Activated T-helper 17 cell treated with anti-CD3 and anti-CD28 coated beads, Interleukin-2, amount 50 U/mL, for 72 hours (primary cell): ENCODE measurements at places on chromosomes 16 and 17. TPM values are rescaled to one million over a fixed set of nuclear protein-coding genes. Genes with fewer than 3 reads are reported as not detected.
A peak's percentile ranks its signal among the peaks of the same experiment; 100 is the strongest.

The KCNG4 gene
- not detected for total RNA-seq

The KRT20 gene
- not detected for total RNA-seq

The ALOXE3 gene
- 1.3 TPM for total RNA-seq

The GAS2L2 gene
- not detected for total RNA-seq

The SPATA20 gene
- total RNA-seq, result 12.7 TPM

The CFAP20 gene
- 49.7 TPM for total RNA-seq

The MYOCD gene
- not detected for total RNA-seq

The NOS2 gene
- total RNA-seq, result not detected

- H3K4me1 ChIP-seq, result peaks cover 10% of the 10 kb centered on the region
- no peak overlapping the region for H3K27ac ChIP-seq
- H3K27me3 ChIP-seq, result peaks cover 8% of the 10 kb centered on the region
- peak overlapping the region; percentile 62 for H3K4me3 ChIP-seq
- no peaks in the 10 kb centered on the region for H3K36me3 ChIP-seq
Measured at GRCh38 chr16:3961449-3961849, 80.9 kb upstream of the CREBBP start.

GRCh38 chr17:36593656-36594316 lies 2.1 kb downstream of the DHRS11 start:
- ATAC-seq, result no peak
- H3K27ac ChIP-seq, result no peak overlapping the region

DNA sequence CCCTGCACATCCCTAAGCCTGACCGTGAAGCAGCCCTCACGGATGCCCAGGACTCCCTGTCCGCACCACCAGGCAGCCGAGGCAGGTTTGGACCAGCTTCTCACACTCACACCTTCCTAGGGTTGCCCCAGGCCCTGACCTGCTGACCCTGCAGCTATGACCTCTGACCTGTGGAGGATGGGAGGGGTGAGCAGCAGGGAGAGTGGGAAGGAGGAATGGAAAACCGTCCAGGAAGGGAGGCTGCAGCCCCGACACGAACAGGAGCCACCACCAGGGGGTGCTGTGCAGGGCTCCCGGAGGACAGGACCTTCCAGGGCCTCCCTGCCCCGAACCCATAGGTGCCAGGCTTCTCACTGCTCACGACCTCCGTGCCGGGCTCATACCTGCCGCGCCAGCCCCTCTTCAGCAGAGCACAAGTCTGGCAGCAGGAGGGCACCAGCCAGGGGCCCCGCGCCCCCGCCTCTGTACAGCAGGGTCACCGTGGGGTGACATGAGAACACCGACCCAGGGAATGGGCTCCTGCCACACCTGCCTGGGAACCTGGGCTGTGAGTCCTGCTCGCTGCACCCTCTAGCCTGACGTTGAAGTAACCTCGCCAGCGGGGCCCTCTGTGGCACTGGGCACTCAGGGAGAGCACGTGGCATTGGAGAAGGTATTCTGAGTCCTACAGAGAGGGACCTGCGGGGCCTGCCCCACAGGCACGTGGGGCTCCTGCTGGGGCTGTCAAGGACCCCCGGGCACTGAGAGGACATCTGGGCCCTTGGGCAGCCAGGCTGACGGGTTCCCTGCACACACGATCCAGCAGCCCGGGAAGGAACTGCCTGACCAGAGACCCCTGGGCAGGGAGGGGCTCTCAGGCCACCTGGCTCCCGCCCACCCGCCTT lies 37.6 kb downstream of the CTU2 start:
- H3K4me3 ChIP-seq, result peak overlapping the region; percentile 12
- no peaks in the 10 kb centered on the region for H3K27me3 ChIP-seq
- H3K27ac ChIP-seq, result no peak overlapping the region
- peaks cover 6% of the 10 kb centered on the region for H3K36me3 ChIP-seq
- peak; percentile 53 for ATAC-seq
- peaks cover 5% of the 10 kb centered on the region for H3K4me1 ChIP-seq

DNA sequence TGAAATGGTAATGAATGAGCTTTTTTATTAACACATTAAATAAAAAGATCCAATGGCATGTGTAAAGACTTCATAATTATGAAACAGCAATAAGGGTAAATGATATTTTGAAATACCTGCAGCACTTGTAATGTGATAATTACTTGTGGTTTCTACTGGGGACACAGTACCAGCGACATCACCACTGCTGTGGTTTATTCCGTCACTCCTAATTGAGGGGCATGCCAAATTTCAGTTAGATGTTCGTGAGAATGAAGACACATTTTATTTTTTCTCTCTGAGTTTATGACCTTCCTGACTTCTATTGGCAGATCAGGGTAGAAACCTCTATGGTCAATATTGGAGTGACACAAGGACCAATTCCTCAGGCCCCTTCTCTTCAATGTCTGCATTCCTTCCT lies 131.9 kb upstream of the XYLT1 start:
- no peak for ATAC-seq
- no peak overlapping the region for H3K4me3 ChIP-seq
- H3K27me3 ChIP-seq, result peaks cover 20% of the 10 kb centered on the region
- H3K36me3 ChIP-seq, result no peaks in the 10 kb centered on the region
- peaks cover 8% of the 10 kb centered on the region for H3K4me1 ChIP-seq
- H3K27ac ChIP-seq, result no peak overlapping the region

DNA sequence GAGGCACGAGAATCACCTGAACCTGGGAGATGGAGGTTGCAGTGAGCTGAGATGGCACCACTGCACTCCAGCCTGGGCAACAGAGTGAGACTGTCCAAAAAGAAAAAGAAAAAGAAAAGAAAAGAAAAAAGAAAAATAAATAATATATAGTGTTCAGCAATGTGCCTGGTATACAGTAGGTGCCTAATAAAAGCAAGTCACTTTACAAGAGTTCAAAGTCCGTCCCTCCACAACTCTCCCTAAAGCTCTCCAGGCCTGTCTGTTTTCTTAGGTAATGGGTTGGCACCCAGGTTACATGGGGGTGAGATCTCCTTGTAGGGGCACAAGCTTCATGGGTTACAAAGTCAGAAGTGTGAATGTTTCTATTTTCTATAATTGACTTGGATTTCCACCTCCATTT lies 16.6 kb upstream of the ANKRD40CL start:
- no peak overlapping the region for H3K4me3 ChIP-seq
- H3K27ac ChIP-seq, result no peak overlapping the region
- H3K4me1 ChIP-seq, result peaks cover 9% of the 10 kb centered on the region

DNA sequence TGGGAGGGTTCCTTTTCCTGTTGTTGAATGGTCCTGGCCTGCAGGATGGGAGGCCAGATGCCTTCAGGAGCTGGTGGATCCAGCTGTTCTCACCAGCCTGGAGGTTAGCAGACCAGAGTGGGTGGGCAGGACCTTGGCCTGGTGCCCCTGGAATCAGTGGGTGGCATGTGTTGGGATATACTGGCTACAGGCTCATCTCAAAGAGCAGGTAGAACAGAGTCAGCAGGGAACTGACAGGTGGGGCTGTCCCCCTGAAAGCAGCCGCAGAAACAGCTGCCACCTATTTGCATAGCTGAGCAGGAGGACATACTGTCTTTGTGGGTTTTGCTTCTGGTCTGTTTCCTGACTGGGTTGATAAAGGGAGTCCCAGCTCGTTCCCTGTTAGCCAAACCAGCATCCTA lies 144.1 kb downstream of the RAB11FIP4 start:
- H3K4me3 ChIP-seq, result no peak overlapping the region
- ATAC-seq, result peak; percentile 98

DNA sequence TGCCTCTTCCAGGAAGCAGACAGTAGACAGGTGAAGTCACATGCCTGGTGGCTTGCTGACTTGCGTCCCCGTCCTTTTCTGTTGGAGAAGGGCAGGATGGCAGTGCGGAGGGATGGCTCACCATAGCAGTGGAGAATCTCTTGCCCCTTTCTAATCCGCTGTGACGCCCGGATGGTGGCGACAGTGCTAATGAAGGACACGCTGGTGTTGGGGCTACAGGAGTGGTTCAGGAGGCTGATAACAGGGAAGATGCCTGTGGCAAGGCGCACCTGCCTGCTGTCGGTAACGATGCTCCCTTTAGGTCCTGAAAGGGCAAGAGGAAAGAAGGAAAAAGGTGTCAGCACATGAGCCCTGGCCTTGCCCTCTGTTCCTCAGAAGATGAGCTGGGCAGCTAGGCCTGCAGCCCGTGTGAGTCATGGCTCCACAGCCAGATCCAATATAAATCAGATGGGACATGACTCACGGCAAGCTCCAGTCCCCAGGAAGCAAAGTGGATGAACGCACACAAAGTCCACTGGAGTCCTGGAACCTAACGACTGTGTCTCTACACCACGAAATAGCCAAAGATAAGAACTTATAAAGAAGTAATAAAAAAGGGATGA lies 25.5 kb downstream of the SERPINF1 start:
- H3K4me3 ChIP-seq, result no peak overlapping the region
- H3K27ac ChIP-seq, result no peak overlapping the region
- H3K36me3 ChIP-seq, result peaks cover 49% of the 10 kb centered on the region
- H3K27me3 ChIP-seq, result no peaks in the 10 kb centered on the region
- ATAC-seq, result no peak

DNA sequence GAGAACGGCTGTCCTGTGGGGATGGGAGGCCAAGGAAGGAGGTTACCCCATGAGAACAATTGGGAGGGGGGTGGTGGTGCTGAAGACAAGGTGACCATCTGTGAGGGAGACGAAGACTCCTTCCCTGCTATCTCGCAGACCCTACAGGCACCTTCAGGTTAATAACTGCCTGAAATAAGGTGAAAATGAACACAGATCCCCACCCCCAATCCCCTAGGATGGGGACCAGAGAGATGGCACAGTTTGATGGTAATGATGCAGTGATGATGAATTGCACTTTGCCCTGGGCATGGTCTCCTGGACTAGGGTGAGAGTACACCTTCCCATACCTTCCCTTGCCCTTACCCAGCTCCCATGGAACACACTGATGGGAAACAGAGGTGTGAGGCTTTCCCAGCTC lies 1.4 kb upstream of the NAE1 start:
- H3K4me3 ChIP-seq, result peak overlapping the region; percentile 64
- H3K27me3 ChIP-seq, result peaks cover 3% of the 10 kb centered on the region
- peaks cover 21% of the 10 kb centered on the region for H3K36me3 ChIP-seq
- peaks cover 13% of the 10 kb centered on the region for H3K4me1 ChIP-seq
- H3K27ac ChIP-seq, result peak overlapping the region; percentile 72
- no peak for ATAC-seq

- no peak overlapping the region for H3K4me3 ChIP-seq
- H3K36me3 ChIP-seq, result no peaks in the 10 kb centered on the region
- no peaks in the 10 kb centered on the region for H3K4me1 ChIP-seq
- peaks cover 22% of the 10 kb centered on the region for H3K27me3 ChIP-seq
- no peak overlapping the region for H3K27ac ChIP-seq
Measured at GRCh38 chr16:81198635-81199034, 39.9 kb upstream of the BCO1 start.

DNA sequence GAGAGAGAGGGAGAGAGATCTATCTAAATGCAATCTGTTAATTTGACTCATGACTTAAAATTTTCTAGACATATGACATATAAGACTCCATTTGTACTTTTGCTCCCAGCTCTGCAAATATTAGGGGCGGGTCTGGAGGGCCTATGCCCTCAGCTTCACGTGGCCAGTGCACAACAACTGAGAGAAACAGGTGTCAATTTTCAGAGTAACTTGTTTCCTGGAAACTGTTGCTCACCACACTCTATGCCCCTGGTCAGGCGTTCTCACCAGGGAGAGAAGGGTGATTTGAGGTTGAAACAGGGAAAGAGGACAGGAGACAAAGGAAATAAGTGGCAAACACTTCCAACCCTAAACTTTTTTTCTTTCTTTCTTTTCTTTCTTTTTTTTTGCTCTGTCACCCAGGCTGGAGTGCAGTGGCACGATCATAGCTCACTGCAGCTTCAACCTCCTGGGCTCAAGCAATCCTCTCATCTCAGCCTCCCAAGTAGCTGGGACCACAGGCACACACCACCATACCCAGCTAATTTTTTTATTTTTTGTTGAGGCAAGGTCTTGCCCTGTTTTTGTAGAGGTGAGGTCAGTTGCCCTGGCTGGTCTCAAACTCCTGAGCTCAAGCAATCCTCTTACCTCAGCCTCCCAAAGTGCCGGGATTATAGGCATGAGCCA lies 270.0 kb downstream of the SLC39A11 start:
- no peaks in the 10 kb centered on the region for H3K4me1 ChIP-seq
- ATAC-seq, result peak; percentile 62
- no peak overlapping the region for H3K4me3 ChIP-seq
- H3K27me3 ChIP-seq, result no peaks in the 10 kb centered on the region
- H3K36me3 ChIP-seq, result peaks cover 49% of the 10 kb centered on the region

GRCh38 chr17:77579131-77579530 lies 379.4 kb upstream of the TNRC6C start:
- no peaks in the 10 kb centered on the region for H3K4me1 ChIP-seq
- H3K27ac ChIP-seq, result no peak overlapping the region
- H3K4me3 ChIP-seq, result no peak overlapping the region
- ATAC-seq, result no peak
- H3K27me3 ChIP-seq, result no peaks in the 10 kb centered on the region

- H3K27ac ChIP-seq, result no peak overlapping the region
- H3K4me1 ChIP-seq, result no peaks in the 10 kb centered on the region
Measured at GRCh38 chr17:335691-336090, 16.9 kb downstream of the RPH3AL start.

- no peak overlapping the region for H3K27ac ChIP-seq
- no peak for ATAC-seq
- H3K36me3 ChIP-seq, result no peaks in the 10 kb centered on the region
- peaks cover 11% of the 10 kb centered on the region for H3K4me1 ChIP-seq
- no peak overlapping the region for H3K4me3 ChIP-seq
Measured at GRCh38 chr16:81421126-81421525, 23.5 kb upstream of the CMIP start.

DNA sequence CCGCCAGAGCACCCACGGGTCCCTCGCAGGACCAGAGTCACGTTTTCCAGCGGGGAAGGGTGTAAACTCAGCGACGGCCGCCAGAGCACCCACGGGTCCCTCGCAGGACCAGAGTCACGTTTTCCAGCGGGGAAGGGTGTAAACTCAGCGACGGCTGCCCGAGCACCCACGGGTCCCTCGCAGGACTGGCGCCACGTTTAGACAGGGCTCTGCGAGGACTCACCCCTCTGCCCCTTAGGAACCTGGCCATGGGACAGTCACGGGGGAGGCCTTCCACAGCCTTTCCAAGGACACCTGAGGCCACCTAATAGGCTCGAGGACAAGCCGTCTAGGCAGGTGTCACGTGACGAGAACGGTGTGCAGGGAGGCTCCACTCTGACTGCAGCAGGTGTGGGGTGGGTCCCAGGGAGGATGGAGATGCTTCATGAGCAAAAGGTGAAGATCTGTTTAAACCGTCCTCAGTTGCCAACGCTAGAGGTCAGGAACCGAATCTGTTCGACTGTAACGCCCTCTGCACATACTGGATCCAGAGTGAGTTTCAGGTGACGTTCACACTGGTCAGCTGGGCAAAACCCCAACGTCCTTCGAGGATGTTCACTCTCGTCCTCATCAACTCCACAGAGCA lies 48.0 kb upstream of the METRNL start:
- peaks cover 38% of the 10 kb centered on the region for H3K36me3 ChIP-seq
- H3K27ac ChIP-seq, result no peak overlapping the region
- no peaks in the 10 kb centered on the region for H3K27me3 ChIP-seq
- no peak for ATAC-seq
- no peaks in the 10 kb centered on the region for H3K4me1 ChIP-seq
- H3K4me3 ChIP-seq, result no peak overlapping the region

- H3K36me3 ChIP-seq, result no peaks in the 10 kb centered on the region
- H3K4me1 ChIP-seq, result no peaks in the 10 kb centered on the region
- no peak overlapping the region for H3K4me3 ChIP-seq
- H3K27me3 ChIP-seq, result no peaks in the 10 kb centered on the region
Measured at GRCh38 chr17:71530248-71530647, 590.6 kb upstream of the SOX9 start.

GRCh38 chr17:48048384-48049126 lies 396 bp downstream of the NFE2L1 start:
- peak overlapping the region; percentile 96 for H3K27ac ChIP-seq
- no peaks in the 10 kb centered on the region for H3K27me3 ChIP-seq
- H3K36me3 ChIP-seq, result peaks cover 61% of the 10 kb centered on the region
- H3K4me1 ChIP-seq, result peaks cover 38% of the 10 kb centered on the region

- H3K27ac ChIP-seq, result no peak overlapping the region
- no peak overlapping the region for H3K4me3 ChIP-seq
- no peak for ATAC-seq
- peaks cover 10% of the 10 kb centered on the region for H3K27me3 ChIP-seq
- H3K36me3 ChIP-seq, result no peaks in the 10 kb centered on the region
Measured at GRCh38 chr16:86755571-86756006, 177.2 kb downstream of the FOXL1 start.
